ENCODE measurements at places on chromosomes 13 and 19.

GRCh38 chr13:74158571-74159352 lies 24.6 kb upstream of the KLF12 start:
- no peak for DNase-seq

- DNase-seq: no peak
These were observed 162.1 kb downstream of the GPC6 start for GRCh38 chr13:93388701-93389100.

DNA sequence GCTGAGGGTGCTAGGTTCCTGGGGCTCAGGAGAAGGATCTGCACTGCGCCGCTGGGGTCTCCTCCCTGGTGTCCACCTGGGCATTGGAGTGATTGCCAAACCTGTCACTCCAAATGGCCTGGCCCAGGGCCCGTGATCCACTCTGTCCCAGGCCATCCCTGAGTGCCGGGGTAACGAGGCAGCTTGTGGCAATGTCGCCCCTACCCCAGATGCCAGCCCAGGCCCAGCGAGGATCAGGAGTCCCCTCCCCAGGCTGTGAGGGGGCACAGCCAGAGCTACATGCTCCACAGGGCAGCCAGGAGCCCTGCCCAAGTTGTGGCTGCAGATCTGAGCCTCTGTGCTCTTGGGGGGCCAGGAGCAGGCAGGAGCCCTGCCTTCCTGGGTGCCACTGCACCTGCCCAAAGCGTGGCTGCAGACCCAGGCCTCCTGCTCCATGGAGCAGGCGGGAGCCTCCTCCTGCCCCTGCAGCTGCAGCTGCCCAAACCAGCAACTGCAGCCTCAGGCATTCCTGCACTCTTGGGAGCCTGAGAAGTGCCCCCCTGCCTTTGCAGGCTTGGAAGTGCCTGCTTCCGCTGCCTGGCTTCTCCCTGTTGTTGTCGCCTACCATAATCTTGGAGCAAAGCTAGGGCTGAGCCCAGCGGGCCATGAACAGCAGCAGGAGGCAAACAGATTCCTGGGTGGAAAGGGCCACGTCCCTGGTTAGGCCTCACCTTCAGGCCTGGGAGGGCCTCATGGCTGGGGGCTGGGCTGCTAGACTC lies 4.6 kb downstream of the IGFL4 start:
- DNase-seq: no peak

DNA sequence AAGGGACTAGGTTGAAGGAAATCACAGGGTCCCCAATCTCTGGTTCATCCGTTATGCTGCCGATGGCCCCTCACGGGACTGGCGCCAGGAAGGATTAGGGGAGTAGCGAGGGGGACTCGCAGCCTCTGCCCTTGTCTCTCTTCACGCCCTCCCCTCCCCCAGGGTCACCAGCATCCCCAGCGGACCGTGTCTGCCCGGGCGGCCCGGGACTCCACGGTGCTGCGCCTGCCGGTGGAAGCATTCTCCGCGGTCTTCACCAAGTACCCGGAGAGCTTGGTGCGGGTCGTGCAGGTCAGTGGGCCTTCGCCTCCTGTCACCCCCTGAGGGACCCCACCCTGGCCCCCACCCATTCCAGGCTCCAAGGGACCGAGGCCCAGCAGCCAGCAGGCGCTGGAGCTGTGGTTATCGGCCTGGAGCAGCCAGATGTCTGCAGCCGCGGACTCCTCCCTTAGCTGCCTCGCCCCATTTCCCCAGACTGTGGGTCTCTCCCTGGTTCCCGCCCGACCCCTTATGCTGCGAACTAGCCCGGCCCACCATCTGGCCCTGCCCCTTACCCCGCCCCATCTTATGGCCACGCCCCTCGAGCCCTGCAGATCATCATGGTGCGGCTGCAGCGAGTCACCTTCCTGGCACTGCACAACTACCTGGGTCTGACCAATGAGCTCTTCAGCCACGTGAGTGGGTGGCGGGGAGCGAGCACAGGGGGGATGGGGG lies 5.4 kb downstream of the PNPLA6 start:
- no peak for DNase-seq

DNA sequence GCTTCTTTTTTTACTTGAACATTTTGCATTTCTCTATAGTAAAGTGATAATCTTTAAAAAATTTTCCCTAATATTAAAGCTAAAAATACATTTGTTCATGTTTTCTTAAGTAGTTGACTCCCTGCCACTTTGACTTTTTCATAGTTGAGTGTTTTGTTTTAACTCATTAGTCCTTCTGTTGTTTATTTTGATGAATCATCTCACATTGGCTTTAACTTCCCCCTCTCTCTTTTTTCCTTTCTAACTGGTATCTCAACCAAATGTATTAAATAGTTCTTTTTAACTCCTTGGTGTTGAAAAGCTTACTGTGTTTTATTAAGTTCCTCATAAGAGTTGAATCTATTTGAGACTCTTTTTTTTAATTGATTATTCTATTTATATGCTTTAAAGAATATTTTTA lies 2.8 kb downstream of the TNFSF13B start:
- no peak for DNase-seq

DNA sequence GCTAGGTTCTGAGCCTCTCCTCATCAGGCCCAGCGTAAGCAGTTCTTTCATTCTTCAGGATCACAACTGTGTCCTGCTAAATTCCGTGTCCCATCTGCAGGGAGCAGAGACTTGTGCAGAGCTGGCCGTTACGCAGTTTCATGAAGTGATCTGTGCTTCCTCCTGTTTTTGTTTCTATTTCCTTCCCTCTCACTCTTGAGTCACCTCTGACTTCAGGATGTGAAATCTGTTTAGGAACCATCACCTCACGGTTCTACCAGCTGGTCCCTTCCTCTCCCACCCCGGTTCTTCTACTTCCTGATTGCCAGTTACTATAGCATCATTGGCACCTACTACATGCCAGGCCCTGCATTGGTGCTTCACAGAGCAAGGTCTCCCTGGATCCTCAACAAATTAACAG lies 8.5 kb downstream of the MAU2 start:
- no peak for DNase-seq

DNA sequence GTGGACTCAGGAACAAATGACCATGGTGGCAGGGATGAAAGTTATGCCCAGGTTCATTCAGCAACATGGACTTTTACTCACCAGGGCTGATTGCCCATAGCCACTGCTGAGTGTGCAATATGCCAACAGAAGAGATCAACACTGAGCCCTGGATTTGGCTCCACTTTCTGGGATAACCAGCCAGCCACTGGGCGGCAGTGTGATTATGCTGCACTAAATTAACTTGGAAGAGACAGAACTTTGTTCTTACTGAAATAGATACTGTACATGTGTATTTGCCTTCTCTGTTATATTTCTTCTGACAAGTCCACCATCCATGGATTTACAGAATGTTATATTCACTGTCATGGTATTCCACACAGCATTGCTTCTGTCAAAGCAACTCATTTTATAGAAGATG lies 257.4 kb downstream of the TDRD3 start:
- no peak for DNase-seq

GRCh38 chr13:89205856-89206520 lies 1534.8 kb downstream of the SLITRK5 start:
- DNase-seq: no peak

DNA sequence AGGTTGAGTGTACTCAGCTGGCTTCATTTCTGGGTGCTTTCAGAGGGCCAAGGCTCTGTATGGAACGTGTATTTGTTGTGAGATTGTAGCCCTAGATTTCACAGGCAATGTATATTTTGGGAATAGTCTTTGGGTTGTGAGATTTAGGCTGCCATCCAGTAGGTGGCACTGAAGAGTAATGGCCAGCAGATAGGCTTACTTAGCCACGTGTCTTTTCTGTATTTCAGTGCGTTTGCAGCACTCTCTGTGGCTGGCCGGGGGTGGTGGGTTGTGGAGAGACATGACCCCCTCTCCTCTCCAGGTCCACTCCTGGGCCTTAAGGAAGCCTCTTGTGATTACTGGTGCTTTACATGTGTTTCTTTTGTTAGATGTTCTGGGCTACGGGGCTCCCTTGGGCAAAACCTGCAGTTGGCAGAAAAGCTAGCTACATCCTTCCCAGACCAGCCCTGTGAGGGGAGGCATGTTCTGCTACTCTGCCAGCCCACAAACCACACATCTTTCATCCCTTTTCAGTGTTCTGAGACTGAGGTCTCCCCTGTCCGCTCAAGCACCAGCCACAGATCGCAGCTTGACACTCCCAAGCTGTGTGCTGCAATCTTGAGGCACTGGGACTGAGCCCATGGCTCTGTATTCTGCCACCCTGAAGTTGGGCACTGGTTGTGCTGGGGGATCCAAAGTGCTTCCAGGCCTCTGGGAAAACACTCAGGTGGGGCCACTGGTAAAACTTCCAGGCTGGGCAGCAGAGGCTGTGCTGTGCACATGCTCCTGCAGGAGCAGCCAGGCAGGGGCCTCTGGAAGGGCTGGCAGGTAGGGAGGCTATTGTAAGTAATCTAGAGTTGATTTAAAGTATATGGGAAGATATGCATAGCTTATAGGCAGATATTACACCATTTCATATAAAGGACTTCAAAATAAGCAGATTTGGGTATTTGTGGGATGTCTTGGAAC lies 1096.8 kb upstream of the PCDH20 start:
- DNase-seq: no peak

DNA sequence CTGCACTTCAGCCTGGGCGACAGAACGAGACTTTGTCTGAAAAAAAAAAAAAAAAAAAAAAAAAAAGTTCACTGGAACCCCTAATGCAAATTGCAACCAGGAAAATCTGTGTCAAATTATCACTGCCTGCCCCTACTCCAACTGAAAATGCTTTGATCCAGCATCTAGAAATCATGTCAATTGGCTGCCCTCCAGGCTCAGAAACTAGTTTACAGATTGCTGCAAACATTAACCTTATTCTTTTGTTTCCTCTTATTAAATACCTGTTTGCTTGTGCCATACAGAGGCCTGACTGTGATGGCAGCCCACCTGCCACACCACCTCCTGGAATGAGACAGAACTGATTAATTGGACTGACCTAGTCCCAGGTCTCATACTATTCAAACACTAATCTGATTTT lies 18.6 kb upstream of the AKT2 start:
- no peak for DNase-seq

DNA sequence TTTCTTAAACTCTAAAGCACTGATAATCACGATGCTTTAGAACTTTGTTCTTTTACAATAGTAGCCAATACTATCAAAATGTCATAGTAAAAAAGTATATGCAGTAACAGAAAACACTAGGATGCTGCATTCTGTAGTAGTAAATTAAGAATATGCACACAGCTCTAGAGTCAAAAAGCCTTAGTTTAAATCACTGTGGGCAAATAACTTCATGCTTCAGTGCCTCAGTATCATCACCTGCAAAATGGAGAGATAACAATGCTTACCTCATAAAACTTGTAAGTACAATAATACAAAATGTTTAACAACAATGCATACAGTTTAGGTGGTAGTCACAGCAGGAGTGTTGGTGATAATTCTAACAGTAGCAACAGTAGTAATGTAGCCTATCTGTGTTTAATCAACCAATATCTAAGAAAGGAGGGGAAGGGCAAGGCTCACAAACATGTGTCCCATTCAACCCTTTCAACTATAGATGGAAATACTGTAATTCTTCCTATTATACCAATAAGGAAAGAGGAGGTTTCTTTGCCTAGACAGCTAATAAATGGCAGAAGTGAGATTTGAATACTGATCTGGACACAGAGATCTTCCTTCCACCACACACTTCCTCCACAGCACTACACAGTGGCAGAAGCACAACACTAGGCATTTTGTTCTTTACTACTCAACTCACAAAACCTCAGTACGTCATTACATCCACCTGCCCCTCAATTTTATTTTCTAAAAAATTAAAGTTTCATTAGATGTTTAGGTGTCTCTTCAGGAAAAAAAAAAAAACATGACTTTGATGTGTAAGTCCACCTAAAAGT lies 4.6 kb downstream of the RBM26 start:
- DNase-seq: no peak

DNA sequence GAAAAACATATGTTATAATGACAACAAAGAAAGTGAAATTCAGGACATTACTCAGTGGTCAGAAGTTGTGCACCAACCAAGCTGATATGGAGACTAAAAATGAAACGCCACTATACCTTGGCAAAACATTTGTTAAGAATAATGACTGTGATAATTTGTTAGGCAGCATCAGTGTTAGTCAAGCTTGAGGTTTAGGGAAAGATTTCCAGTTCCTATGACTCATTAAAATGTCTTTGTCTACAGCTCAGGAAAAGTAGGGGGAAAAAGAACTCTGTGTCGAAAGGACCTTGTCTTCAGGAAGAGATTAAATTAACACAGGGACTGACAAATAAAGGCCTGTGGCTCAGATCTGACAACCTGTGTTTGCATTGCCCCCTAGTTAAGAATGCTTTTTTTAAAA lies 764.1 kb upstream of the SLITRK6 start:
- no peak for DNase-seq

- no peak for DNase-seq
These were observed 62.3 kb upstream of the PARP4 start for GRCh38 chr13:24574847-24575246.

DNA sequence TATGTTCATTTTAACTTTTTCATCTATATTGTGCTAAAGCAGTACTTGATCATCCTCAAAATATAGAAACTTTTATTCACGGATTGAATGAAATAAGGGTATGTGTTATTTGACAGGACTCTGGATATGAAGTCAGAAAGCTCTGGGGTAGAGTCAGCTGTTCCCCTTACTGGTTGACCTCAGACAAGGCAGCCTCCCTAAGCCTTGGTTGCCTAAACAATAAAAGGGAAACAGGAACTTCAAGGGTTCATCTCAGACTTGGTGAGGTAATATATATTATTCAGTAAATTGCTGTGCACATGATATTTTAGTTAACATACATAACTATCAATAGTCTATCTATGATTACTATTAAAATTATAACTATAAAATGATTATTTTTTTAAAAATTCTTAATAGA lies 13.6 kb downstream of the POLR1D start:
- DNase-seq: no peak

GRCh38 chr19:47005164-47005641 lies 14.4 kb upstream of the NPAS1 start:
- no peak for DNase-seq

DNA sequence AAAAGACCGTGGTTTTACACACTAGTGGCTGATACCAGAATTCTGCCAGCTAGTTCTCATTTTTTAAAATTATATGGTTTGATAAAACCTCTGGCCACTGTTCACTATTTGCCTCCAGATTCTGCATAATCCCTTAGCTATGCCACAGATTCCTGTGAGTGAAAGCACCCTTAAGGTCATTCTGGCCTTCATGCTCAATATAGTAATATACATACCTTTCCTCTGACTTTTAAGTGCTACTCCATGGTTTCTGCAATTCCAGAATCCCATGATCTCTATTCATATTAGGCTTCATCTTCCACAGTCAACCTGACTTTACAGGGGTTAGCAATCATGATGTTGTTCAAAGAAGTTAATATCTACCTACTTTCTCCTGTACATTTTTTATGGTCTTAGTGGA lies 274.1 kb upstream of the EDNRB start:
- DNase-seq: no peak
